ENCODE measurements at places on chromosomes 7 and 10.

- DNase-seq, result no peak
These were observed 357.2 kb downstream of the RPS24 start for GRCh38 chr10:78390817-78391216.

GRCh38 chr10:106399112-106399511, 765.4 kb downstream of the SORCS1 start:
- no peak for DNase-seq

- no peak for DNase-seq
These were observed 18.3 kb downstream of the C7orf25 start for GRCh38 chr7:42893346-42894240.

DNA sequence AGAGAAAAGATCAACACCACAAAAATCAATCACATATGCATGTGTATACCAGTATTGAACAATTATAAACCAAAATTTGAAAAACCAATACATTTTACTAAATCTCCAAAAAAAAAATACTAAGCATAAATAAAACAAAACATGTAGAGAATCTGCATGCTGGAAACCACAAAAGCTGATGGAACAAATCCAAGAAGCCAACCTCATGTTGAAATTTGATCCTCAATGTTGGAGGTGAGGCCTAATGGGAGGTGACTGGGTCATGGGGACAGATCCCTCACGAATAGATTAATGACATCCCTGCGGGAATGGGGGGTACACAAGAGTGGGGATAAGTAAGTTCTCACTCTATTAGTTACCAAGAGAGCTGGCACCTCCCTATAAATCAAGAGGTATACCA, 82.5 kb downstream of the OAT start:
- DNase-seq, result no peak

DNA sequence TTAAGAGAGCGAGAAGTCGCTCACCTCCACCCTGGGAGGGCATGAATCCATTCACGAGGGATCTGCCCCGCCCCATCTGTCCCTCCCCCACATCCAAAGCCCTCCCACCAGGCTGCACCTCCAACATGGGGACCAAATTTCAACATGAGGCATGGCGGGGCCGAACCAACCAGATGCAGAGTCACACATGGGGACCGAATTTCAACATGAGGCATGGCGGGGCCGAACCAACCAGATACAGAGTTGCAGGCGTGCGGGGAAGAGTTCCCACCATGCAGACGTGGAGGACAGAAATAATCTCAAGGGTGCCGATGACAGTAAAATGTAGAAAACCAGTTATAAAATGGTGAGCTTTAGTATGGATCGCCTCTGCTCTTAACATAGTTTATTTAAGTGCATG, 564.4 kb downstream of the DNAJB6 start:
- no peak for DNase-seq

DNA sequence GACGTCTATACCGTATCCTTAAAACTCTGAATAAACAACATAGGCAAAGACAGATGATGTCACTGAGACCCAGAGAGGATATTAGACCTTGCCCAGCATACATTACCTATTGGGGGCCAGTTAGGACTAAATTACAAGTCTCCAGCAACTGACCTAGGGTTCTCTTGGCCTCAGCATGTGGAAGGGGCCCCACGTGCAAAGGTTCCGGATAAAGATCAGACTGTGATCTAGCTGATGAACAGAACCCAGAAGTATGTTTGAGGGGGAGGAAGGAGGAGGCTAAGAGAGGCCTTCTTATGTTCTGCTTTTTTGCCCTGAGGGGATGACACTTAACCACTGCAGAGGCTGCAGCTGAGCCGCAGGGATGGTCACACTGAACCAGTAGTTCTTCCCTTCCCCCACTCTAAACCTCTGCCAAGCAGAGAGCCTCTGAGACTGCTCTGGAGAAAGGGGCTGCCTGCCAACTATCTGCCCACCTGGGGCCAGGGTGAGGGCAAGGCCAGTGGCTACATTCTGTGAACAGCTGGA, 24.0 kb upstream of the KMT2C start:
- no peak for DNase-seq

GRCh38 chr10:2214092-2214491, 476.8 kb upstream of the ADARB2 start:
- DNase-seq, result no peak

GRCh38 chr10:68348265-68348741, 15.6 kb upstream of the PBLD start:
- peak; percentile 58 for DNase-seq

- DNase-seq, result no peak
These were observed 88.1 kb upstream of the DDC start for GRCh38 chr7:50653126-50653864.

GRCh38 chr7:77199013-77199966, at the start of gene FGL2:
FGL2 (minus strand) TSS chr7:77199819; CDS start chr7:77199793, 26 bp downstream.
- DNase-seq, result peak; percentile 58
